ENCODE measurements at places on chromosomes 1 and 21.

- no peak for DNase-seq
Observed at GRCh38 chr1:2810899-2811532, 9.5 kb upstream of the TTC34 start.

- no peak for DNase-seq
Observed at GRCh38 chr1:212388985-212389716, 25.5 kb downstream of the PACC1 start.

DNA sequence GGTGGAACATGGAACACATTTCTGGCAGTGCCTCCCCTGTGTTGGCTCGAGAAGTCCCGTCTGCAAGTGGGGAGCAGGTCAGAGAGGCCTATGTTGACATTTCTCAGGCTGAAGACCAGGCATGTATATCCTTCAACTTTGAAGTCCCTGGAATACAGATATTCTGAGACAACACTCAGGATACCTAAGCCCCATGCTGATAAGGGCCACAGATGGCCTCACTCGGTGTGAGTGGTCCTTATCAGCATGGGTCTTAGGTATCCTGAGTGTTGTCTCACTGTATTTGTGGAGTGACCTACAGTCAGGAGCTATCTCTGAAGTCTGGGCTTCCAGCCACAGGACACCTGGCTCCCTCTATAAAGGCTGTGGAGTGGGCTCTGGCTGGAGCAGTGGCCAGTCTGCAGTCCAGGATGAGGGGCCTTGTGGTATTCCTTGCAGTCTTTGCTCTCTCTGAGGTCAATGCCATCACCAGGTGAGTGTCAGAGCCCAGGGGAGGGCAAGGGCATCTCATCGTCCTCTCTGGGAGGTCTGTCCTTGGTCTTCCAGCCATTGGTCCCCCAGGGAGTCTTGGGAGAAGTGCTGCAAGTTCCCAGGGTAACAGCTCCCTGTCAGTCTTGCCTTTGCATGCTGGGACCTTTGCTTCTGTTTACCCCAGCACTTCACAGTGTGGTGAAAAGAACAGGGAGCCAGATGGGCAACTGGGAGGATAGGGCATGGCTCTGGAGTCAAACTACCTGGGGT, 29.6 kb downstream of the PROK1 start:
- DNase-seq = no peak

- DNase-seq = no peak
Observed at GRCh38 chr21:41701749-41702148, 65.1 kb downstream of the RIPK4 start.

- no peak for DNase-seq
Observed at GRCh38 chr1:232949636-232950196, 695 bp upstream of the NTPCR start.

DNA sequence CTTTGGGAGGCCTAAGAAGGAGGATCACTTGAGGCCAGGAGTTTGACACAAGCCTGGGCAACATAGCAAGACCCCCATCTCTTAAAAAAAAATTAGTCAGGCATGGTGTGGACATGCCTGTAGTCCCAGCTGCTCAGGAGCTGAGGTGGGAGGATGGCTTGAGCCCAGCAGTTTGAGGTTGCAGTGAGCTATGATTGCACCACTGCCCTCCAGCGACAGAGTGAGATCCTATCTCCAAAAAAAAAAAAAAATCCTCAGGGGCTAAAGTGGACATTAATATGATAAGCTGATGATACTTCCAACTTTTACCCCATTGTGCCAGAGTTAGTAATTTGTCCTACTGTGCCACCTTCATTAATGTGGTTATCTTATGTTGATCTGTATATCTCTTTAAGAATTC, 327.8 kb upstream of the FMN2 start:
- DNase-seq = no peak

- DNase-seq = peak; percentile 17
Observed at GRCh38 chr1:244836135-244836521, 670 bp downstream of the COX20 start.

DNA sequence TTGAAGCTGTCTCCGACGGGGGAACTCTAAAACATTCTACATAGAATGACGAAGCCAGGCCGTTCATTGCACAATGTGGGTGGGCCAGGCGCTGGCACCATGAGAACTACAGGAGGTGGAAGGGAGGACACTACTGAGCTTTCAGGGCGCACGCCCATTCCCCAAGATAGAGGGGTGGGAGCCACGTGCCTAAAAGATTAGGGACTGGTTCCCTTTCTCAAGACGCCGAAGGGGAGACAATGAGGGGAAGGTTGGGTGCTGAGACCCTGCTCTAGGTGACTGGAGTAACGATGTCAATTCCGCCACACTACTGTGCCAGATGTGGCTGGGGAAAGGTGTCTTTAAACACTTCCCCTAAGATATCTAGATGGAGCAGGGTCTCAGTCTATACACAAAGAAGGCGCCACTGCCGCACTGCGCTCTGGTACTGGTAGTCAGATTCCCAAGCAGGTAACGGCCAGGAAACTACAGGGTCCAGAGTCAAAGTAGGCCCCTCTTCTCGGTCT, 782 bp downstream of the CSDE1 start:
- peak; percentile 30 for DNase-seq

GRCh38 chr1:6545276-6546112, 8.8 kb downstream of the NOL9 start:
- DNase-seq = no peak

DNA sequence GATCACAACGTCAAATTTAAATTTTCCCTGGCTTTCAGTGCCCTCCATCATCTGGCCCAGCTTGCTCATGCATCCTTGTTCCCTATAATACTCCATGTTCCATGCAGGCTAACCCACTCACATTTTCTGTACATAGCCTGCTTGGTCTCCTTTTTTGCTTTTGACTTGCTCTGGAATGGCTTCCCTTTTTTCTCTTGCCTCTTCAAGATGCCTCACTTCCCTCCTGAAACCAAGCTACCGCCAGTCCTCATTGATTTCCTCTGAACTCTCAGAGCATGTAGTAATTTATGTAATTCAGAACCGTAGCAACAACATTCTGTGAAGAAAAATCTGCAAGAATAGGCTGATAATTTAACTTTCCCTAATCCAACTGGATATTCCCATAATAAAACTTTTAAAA, 10.3 kb downstream of the CAP1 start:
- DNase-seq = no peak

GRCh38 chr1:191857600-191857999, 300.7 kb upstream of the RGS18 start:
- no peak for DNase-seq

DNA sequence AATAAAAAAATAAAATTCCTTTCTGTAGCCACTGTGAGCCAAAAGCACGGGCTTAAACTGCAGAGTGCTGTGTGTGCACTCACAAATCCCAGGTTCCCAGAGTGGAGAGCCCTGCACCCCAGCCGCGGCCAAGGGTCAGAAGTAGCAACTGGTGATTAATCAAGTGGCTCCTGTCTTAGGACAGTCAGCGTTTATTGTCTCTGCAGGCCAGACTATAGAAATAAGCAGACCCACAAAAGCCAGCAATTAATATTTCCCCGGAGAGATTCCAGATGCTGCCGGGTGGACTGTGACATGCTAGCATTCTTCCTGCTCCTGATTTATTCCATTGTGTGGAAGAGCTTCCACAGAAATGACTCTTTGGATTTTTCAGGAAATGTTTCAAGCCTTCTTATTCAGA, 412.2 kb downstream of the KIF26B start:
- DNase-seq = no peak

- no peak for DNase-seq
Observed at GRCh38 chr1:235617808-235618207, 31.8 kb downstream of the GNG4 start.

DNA sequence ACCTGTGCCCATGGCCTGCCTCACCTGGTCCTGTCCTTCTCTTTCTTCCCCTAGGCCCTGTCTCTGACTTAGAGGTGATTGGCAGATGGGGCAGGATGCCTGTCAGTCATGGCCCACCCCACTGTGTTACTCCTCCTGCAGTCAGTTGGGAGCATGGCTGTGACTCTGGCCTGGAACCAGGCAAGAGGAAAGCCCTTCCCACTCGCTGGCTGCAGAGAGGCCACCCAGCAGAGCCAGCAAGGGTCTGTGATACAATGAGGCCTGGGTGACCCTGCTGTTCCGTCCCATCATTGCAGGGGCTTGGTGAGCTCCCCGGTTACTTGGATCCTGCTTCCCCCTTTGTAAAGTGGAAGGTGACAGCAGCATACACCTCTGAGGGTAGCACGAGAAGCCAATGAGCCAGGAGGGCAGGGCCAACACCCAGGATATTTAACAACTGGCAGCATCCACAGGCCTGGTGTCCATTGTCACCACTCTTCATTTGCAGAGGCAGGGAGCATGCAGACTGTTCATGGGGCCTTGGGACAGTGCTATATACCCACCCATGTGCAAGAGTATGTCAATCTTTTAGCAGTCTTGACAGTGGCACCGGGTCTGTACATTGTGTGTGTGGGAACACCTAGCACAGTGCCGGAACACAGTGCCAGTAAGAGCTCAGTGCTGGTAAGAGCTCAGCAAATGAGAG, 191.0 kb upstream of the C1orf174 start:
- no peak for DNase-seq

DNA sequence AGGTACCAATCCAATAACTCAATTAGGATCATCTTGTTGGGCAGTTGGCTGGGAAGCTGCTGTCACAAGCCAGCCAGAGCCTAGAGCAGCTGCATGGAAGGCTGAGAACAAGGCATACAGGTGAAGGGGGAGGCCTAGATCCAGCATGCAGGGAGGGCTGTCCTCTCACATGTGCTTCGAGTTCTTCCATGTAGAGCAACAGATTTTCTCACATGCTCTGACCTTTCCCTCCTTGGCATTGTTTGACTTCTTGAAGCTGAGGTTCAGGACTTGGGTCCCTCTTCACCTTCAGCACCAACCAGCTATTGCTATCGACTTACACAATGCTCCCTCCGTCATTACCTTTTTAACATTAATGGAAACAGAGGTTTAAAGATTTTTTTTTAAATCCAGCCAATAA, 257.7 kb downstream of the ATG4C start:
- DNase-seq = no peak

- no peak for DNase-seq
Observed at GRCh38 chr1:3692598-3692997, 40.3 kb downstream of the TP73 start.

GRCh38 chr1:15690317-15690716, 6.2 kb downstream of the PLEKHM2 start:
- no peak for DNase-seq

- no peak for DNase-seq
Observed at GRCh38 chr1:156599811-156600210, 1.5 kb downstream of the GPATCH4 start.

GRCh38 chr1:117696561-117696960, 90.7 kb downstream of the TENT5C start:
- DNase-seq = no peak

- DNase-seq = no peak
Observed at GRCh38 chr1:106276871-106277270, 779.6 kb upstream of the PRMT6 start.

GRCh38 chr21:26212220-26212619, 41.6 kb upstream of the APP start:
- no peak for DNase-seq

- no peak for DNase-seq
Observed at GRCh38 chr1:5796028-5796427, 196.2 kb downstream of the NPHP4 start.

DNA sequence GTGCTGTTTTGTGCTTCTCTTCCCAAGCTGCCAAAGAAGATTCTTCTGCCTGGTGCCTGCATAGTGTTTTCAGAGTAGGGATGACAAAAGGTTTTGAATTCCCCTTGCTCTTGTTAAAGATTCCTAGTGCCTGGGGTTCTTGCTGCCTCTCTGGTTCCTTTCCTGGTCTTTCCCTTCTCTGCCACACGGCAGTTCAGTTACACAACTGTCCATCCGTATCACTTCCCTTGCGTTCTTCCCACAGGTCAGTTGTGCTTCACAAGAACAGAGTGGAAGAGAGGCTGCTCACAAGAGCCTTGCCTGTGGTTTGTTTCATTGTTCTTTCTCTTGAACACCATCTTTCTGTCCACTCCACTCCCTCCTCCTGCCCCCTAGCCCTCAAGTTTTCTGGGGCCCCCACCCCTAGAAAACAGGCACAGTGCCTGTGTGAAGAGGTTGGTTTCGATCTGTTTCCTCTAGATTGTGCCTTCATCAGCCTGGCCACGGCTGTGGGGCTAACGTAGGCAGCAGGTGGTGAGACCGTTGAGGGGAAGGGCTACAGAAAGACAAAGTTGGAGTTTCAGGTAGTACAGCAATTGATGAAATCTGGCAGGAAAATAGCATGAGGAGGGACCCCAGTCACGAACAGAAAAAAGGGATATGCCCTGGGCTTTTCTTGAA, 5.8 kb downstream of the VASH2 start:
- no peak for DNase-seq

- DNase-seq = no peak
Observed at GRCh38 chr1:234897754-234898454, 230.7 kb downstream of the TOMM20 start.

DNA sequence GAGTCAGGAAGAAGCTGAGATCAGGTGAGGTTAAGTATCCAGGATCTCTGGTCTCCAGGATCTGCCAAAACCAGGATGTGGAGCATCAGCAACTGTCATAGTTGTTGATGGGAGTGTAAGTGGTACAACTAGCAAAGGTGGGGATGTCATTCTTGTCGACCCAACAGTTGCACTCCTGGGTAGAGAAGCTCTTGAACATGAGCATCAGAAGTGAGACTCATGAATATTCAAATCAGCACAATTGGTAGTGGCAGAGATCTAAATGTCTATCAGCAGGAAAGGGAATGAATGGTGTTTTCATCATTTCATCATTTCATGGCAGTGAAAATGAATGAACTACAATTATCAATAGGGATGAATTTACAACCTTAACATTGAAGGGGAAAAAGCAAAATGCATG, 4.2 kb upstream of the LAD1 start:
- DNase-seq = no peak

DNA sequence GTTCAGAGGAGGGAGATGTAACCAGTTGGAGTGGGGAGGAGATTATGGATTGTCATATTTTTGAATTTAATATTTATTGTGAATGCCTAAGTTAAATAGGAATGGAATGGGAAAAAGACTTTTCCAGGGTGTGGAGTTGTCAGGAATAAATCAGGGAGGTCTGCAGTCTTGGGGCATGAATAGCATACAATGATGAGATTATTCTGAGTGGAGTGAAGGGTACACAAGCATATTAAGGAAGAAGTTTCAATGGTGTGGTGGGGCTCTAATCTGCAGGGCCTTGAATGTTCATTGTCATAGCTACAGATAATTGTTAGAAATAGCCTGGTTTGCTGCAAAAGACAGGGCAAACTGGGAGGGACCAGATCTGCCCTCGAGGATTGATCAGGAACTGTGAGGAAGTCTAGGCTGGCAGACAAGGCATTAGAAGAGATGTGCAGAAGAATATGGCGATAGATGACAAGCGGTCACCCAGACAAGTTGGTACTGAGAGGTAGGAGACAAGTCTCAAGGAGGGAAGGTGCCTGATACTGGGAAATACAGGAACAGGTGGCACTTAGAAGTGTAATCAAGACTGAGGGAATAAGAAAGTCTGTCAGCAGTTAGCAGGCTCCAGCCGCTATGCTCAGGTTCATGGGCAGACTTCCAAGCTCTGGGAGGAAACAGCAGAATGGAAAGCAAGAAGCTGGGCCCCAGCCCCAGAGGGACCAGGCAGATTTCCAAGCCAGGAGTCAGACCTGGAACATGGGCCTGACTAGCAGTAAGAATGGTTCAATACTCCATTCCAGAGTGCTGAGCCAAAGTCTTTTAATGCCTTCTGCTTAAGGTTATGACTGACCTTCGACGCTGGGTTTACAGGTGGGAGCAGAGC, 20.9 kb upstream of the RGL1 start:
- no peak for DNase-seq

GRCh38 chr1:156400191-156400935, 31.4 kb downstream of the RHBG start:
- DNase-seq = no peak

GRCh38 chr1:246162560-246162959, 344.5 kb downstream of the SMYD3 start:
- DNase-seq = no peak

- DNase-seq = no peak
Observed at GRCh38 chr1:24021403-24022266, 41.5 kb upstream of the SRSF10 start.

All from endothelial cell (in vitro differentiated cells).